ENCODE measurements at places on chromosomes 4 and X.

DNA sequence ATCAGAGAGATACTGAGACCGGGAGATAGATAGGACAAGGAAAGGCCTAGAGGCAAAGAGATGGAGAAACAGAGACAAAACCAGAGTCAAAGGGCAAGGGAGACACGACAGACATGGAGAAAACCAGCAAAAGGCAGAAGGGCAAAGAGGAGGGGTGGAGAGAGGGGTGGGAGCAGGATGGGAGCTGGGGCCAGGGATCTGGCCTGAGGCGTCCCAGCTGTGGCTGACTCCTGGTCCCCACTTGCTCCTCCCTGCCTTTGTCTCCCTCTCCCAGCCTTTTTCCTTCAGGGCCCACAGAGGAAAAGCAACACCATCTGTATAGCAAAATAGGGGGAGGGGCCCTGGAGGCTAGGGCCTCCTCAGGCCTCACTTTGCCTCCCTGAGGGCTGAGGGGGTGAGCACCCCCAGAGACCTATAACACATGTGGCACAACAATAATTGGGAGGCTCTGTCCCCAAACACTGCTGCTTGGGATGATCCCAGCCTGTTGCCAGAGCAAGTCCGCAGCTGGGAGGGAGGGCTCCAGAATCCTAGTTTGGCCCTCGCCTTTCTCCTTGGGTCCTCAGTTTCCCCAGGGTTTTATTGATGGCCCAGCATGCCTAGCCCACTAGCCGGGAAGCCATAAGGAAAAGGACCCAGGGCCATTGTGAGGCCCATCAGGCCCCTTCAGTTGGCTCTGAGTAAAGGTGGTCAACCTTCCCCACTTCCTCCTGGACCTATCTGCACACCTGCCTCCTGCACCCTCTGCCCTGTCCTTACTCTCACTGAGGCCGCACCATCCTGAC lies 96.8 kb downstream of the PJA1 start:
- DNase-seq, result no peak

- no peak for DNase-seq
Observed at GRCh38 chr4:79923281-79923680, 149.7 kb downstream of the ANTXR2 start.

DNA sequence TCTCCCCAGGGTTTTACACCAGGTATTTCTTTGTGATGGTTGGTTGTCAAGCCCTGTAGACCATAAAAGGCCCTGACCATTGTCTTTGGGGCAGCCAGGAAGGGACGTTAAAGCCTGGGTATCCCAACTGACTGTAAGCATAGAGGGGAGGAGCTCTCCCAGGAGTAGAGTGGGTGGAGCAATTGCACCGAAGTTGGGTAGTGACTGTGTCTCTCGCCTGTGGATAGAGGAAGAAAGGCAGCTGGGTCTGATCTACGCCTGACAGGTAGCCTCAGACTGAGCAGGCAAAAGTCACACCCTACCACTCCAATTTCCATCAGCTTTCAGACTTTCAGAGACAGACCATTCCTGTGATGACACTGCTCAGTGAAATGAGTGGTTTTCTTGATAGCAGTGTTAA lies 123.3 kb downstream of the KLHL8 start:
- no peak for DNase-seq

GRCh38 chr4:26032142-26032541 lies 118.1 kb downstream of the SMIM20 start:
- DNase-seq, result no peak

- no peak for DNase-seq
Observed at GRCh38 chrX:65488495-65488894, 46.1 kb downstream of the LAS1L start.

DNA sequence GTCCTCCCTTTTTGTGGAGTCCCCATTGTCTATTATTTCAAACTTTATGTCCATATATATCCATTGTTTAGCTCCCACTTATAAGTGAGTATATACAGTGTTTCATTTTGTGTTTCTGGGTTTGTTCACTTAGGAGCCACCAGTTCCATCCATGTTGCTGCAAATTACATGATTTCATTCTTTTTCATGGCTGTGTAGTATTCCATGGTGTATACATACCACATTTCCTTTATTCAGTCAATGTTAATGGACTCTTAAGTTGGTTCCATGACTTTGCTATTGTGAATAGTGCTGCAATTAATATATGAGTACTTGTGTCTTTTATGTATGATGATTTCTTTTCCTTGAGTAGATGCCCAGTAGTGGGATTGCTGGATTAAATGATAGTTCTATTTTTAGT lies 329.1 kb downstream of the AR start:
- DNase-seq, result no peak

GRCh38 chr4:39823191-39823590 lies 125.3 kb downstream of the UBE2K start:
- no peak for DNase-seq

DNA sequence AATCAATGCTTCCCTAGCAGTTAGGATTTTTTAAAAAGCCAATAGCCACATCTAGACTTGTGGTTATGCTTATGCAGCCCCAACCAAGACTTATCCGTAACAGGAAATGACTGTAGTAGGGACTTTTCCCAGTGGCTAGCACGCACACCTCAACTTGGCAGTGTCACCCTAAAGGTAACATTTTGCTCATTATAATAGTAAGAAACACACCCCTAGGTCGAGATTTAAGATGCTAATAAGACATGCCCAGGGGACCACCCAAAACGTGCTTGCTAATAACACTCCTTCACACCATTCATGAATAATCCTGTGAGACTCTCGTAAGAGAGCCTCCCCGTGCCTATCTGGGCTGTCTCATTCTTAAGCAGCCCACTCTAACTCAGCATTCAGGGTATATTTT lies 195.3 kb downstream of the CHIC1 start:
- DNase-seq, result no peak

Measured in activated CD8-positive, alpha-beta memory T cell treated with anti-CD3 and anti-CD28 coated beads for 48 hours (primary cell).